Pons (tissue), 1 donor: ENCODE measurements at places on chromosomes 5 and 9.

GRCh38 chr9:93097511-93098201, 1.6 kb downstream of the CARD19 start:
- peak; percentile 78 for DNase-seq

DNA sequence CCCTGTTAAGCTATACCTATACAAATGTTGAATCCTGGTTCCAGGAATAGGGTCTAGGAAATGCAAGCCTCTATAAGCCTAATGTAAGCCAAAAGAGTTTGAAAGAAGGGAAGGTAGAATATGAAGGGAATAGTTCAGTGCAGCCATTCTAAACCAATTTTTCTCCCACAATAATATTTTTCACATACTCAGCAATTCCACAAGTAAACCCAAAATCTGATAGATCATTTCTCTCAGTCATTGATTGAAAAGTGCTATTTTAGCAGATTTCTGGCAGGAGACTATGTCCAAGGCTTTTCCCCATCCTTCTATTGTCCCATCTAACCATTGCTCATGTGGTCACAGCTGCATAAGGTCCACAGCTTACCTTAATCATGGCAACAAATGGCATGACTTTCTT, 20.7 kb upstream of the PLAC8L1 start:
- DNase-seq, result no peak

DNA sequence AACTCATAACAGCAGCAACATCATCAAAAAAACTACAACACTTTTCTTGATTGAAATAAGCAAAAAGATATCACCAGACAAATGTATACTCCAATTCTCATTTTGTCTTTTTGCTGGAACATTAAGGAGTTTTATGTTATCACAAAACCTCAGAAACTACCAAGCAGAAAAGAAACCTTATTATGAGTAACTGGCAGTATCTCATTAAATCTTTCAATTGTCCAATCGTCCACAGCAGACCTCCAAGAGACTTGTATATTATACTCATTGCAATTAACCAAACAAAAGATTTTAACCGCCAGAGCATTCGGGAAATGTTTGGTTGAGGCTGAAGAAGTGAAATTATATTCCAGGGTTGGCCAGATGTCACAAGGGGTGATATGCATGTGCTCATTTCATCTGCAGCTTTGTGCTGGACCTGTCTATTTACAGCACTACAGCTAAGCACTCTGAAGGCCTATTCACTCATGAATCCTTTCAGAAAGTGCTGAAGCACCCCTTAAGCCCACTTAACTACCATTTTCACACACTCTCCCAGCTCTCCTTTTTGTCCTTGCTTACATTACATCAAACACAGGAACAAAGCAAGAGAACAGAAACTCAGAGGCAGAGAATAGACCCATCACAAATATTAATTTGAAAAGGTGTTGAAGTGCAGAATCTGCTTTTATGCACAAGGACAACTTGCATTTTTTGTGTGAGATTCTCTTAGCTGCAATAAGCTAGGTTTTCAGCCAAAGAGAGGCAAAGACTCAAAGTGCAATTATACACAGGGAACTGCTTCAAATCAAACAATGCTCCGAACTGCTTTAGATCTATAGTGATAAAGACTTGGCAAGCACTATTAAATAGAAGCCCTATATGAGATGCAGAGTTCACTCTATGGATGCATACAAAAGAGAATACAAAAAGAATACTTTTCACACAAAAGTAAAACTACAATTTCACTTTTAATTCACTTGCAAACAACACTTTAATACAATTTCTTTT, 150.4 kb upstream of the POU5F2 start:
- DNase-seq, result no peak

GRCh38 chr9:131278702-131279111, 2.4 kb upstream of the FAM78A start:
- DNase-seq, result no peak

DNA sequence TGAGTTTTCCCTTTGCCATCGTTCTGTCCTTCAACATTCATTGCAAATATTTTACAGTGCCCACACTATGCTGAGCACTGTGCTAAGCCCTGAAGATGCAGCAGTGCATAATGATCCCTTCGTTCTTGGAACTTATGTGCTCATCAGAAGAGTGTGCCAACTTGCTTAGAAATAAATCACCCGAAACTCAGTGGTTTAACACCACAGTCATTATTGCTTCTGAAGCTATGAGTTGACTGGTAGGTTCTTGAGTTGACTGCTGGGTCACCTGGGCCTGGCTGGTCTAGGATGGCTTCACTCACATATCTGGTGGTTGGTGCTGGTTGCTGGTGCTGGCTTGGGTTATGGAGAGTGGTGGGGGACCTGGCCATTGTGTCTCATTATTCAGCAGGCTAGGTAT, 20.9 kb downstream of the PCSK5 start:
- DNase-seq, result no peak

DNA sequence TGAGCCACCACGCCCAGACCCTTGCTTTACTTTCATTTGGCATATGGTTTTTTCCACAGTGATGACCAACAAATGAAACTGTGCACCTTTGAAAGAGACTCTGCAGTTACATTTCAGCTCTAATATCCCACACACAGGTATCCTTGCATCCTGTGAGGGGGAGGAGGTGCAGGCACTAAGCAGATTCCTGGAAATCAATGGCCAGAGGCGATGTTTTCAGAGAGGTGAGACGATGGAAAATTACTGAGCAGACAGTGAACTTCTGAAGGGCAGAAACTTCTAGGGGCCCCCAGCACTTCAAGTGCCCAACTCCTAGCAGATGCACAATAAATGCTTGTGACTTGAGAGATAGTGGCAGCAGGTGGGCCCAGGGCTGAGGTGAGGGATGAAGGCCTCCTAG, 29.8 kb upstream of the GNE start:
- DNase-seq, result no peak

DNA sequence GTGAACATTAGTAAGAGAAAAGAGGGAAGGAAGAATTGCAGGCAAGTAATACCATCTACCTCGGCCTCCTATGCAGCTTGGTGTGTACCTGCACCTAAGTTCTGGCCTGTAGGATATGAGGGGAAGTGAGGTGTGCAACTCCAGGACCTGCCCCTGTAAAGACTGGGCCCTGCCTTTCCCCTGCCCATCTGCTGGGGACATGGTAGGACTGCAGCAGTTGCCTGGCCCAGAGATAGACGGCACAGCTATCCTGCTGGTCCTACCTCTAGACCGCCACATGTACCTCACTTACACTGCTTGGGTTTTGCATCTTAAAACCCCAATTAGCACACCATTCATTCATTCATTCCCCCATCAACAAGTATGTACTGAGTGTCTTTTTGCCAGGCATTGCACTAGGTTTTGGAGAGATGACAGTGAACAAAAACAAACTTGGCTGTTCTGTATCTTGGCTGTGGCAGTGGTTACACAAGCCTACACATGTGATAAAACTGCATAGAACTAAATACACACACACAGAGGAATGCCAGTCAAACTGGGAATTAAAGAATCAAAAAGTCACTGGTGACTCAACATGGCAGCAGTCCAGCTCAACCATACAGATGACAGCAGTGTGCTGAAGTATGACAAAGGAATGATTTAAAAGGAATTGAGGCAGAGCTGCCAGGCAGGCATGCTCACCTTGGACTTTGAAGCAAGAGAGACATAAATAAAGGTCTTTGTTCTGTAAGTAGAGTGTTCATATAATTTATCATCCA, 23.3 kb upstream of the MGAT1 start:
- peak; percentile 51 for DNase-seq

DNA sequence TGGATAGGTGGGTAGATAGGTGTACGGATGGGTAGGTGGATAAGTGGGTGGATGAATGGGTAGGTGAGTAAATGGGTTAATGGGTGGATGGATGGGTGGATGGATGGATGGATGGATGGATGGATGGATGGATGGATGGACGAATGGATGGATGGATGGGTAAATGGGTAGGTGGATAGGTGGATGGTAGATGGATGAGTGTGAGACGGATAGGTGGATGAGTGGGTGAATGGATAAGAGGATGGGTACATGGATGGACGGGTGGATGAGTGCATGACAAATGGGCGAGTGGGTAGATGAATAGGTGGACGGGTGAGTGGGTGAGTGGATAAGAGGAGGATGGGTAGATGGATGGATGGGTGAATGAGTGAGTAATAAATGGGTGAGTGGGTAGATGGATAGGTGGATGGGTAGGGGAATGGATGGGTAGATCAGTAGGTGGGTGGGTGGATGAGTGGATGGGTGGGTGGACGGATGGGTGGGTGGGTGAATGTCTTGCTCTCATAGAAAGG, 179.2 kb downstream of the FGF18 start:
- DNase-seq, result no peak

GRCh38 chr9:94010980-94011533, 55.9 kb upstream of the BARX1 start:
- DNase-seq, result no peak

GRCh38 chr9:86285261-86285660, 2.9 kb upstream of the ISCA1 start:
- no peak for DNase-seq

DNA sequence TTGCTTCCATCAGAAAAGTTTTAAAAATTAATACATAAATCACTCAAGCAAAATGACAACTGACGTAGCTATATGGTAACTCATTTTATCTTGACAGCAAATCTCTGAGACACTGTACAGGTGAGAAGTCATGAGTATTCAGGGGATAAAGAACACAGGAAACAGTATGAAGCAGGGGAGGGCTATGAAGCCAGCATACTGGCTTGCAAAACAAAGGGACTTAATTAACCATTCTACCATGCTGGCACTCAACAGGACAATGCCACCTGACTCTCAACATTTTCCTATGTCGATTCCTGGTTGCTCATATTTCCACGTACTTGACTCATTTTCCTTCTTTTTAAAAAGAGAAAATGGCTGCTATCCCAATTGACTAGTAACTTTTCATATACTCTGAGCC, 151.4 kb upstream of the RETREG1 start:
- DNase-seq, result no peak

- DNase-seq, result no peak
Measured at GRCh38 chr5:36395260-36395659, 93.6 kb upstream of the RANBP3L start.

DNA sequence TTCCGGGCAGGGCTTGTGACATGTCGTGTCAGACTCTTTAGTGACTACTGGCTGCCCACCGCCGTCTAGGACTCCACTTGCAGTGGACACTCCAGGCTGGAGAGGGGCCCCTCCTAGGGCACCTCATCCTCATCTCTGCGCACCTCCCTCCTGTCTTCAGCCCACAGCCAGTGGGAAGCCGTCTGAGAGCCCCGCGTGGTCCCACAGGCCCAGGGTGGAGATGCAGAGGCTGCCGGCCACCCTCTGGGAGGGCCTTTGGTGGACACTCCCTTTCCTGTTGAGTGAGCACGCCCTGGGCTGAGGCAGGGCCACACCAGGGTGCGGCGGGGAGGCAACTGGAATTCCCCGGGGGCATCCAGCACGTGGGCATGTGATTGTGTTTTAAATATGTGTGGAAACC, 80.5 kb downstream of the IRX2 start:
- no peak for DNase-seq

GRCh38 chr5:158635565-158635964, 464.2 kb downstream of the EBF1 start:
- DNase-seq, result no peak

GRCh38 chr9:99169086-99169485, 52.7 kb downstream of the ALG2 start:
- no peak for DNase-seq

GRCh38 chr5:59588922-59589321, 304.6 kb downstream of the PDE4D start:
- DNase-seq, result no peak

DNA sequence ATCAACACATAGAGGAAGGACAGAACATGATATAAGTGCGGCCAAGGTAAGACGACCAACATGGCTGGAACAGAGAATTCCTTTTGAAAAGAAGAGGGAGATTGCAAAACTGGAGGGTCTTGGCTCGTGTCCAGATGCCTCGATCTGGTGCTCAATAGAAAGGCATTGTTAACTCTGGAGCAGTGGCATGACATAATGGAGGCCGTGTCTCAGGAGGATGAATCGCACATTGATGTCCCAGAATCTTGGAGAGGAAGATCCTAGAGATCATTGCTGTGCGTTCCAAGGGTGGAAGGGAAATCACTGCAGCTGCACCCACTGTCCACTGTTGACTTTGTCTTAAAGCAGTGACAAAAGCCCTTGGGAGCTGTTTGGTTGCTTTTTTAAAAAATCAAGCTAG, 30.9 kb downstream of the GRAMD2B start:
- DNase-seq, result peak; percentile 99
